ENCODE measurements at places on chromosomes 6 and 20.

- no peak for DNase-seq
These were observed 299.9 kb upstream of the SUPT3H start for GRCh38 chr6:45677381-45678284.

DNA sequence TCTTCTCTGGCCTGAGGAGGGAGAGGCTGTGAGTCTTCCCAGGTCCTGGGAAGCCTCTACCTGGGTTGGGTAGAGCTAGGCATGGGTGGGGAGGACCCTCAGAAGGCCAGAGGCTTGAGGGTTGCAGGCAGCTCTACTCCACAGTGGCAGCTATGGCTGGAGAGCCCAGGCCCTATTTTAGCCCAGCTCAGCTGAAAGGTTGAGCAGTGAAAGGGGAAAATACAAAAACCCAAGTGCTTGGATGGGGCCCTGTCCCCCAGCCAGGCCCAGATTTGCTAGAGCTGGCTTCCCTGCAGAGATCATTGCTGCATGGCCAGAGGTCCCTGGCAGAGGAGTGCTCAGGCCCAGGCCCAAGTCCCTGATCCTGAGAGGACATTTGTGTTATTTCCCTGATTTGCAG is 45.7 kb downstream of the SUN5 start:
- DNase-seq = no peak

- DNase-seq = no peak
These were observed 14.1 kb downstream of the MYBL2 start for GRCh38 chr20:43680981-43681380.

DNA sequence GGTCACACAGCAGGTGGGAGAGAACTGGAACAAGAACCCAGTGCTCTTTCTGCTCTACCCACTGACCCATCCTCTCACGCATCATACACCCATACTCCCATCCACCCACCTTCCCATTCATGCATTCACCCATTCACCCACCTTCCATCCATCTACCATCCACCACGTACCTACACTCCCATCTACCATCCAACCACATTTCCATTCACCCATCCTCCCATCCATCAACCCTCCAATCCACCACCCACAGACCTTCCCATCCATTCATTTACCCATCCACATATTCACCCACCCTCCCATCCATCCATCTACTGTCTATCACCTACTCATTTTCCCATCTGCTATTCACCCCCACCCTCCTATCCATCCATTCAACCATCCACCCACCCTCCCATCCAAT is 17.2 kb upstream of the RSPO4 start:
- no peak for DNase-seq

GRCh38 chr6:1409774-1410465 is 20.5 kb downstream of the FOXF2 start:
- DNase-seq = no peak

- DNase-seq = no peak
These were observed 154.6 kb upstream of the AHI1 start for GRCh38 chr6:135651964-135652755.

DNA sequence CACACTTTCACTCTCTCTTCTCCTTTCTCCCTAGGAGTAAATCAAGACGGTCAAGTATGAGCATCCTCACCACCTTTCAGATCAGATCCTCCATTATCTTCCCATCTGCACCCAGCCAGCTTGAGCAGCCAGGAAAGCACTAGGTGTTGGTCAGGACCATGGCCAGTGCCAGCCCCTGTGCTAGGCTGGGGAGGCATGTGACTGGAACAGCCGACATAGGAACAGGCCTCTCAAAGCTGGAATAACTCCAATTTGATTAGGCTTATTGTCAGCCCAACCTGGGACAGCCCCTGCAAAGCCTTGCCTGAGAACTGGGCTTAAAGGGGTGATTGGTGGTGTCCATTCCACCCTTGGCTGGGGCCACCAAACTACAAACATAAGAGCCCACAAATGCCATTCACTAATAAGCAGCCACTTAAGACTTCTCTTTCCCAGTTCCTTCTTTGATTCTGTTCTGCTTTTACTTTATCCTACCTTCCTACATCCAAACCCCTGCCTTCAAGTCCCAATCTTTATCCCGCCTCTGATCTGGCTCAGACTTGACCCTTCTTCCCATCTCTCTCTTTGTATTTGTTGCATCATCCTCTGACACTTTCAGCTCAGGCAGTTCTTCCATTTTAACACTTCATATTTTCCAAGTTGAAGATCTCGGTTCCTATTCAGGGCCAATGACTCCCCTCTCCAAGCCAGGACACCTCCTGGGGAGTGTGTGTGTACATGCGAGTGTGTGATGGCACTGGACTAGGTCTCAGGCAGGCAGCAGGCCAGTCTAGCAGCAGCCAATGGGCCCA is 4.5 kb upstream of the TREM2 start:
- no peak for DNase-seq

- no peak for DNase-seq
These were observed 156.1 kb downstream of the COL21A1 start for GRCh38 chr6:56091159-56091869.

DNA sequence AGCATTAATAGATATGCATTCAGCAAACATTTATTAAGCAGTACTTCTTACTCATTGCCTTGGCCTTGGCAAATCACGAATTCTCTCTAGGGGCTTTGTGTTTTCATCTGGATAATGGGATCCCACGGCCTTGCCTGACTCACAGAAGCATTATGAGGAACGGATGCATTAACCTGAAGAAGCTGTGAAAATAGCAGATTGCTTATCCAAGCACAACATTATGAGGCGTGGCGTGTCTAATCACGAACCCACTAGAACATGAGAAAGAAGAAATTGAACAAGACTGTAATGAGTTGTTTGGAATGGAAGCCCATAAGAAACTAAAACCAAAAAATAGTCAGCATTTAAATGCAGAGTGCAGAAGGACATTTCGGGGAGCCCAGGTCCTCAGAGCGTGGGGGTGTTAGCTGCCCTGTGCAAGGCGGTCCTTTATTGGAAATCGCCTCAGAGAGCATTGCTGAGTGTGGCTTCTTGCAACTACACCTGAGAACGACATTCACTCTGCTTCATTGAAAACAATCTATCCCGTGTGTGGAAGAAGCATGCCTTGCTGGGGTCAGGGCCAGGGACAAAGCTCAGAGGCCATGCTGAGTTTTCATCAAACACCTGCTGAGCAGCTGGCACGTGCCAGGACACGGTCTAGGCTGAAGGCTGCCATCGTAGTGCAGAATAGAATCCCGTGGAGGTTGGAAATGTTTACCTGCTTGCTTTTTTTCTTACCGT is 179.9 kb downstream of the ZDHHC14 start:
- DNase-seq = no peak

- DNase-seq = no peak
These were observed 1.9 kb upstream of the POU3F2 start for GRCh38 chr6:98832284-98833056.

DNA sequence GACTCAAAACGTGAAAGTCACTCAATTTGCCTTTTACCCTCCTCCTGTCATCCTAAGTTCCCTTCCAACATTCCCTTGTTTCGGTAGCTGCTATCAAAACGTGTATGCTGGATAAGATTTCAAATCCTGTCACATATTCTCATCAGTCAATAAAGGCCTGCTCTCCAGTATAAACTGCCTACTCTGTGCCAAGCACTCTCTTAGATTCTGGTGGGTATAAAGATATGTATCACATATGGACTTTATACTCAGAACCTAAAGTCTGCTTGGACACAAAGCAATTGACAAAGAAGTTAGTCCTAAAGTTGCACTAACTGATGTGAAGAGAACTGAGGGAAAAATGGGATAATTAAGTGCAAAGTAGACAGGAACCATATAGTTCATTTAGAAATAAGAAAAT is 476.6 kb upstream of the MARCKS start:
- DNase-seq = no peak

- no peak for DNase-seq
These were observed 97.0 kb downstream of the SLC23A2 start for GRCh38 chr20:4904127-4904860.

GRCh38 chr6:50718566-50718965 is 5.2 kb downstream of the TFAP2D start:
- DNase-seq = no peak

GRCh38 chr6:155964544-155964943 is 508.9 kb upstream of the NOX3 start:
- DNase-seq = no peak

- no peak for DNase-seq
These were observed 48.0 kb downstream of the VAPB start for GRCh38 chr20:58436868-58437645.

- no peak for DNase-seq
These were observed 5.5 kb downstream of the RWDD2A start for GRCh38 chr6:83198486-83199172.

DNA sequence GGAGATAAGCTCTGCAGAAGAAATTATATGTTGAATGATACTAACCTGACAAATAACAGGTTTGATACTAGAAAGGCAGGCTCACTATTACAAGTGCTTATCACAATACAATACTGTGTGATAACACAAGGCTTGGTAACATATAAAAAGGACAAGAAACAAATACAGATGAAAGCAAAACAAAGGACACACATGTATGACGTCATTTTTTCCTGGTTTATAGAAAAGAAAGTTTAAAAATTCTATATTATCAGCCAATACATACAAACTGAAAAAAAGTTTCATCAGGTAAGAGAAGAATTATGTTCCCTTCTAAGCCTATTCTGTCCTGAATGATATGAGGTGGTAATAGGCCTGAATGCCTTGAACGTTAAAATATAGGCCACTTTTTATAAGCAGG is 32.3 kb upstream of the MCM9 start:
- DNase-seq = no peak

Data from stimulated activated CD4-positive, alpha-beta T cell treated with anti-CD3 and anti-CD28 coated beads, TNF-alpha, amount 100 ng/mL, for 1 hour (primary cell).